SJCRH30 (cell line): ENCODE measurements at places on chromosomes 16 and 17. TPM values are rescaled to one million over a fixed set of nuclear protein-coding genes. Genes with fewer than 3 reads are reported as not detected.
A peak's percentile ranks its signal among the peaks of the same experiment; 100 is the strongest.

GRCh38 chr17:50218771-50219315 is 17.4 kb upstream of the COL1A1 start:
- peaks cover 20% of the 10 kb centered on the region for H3K4me1 ChIP-seq
- peak; percentile 29 for DNase-seq
- H3K36me3 ChIP-seq, result no peaks in the 10 kb centered on the region
- peak overlapping the region; percentile 65 for H3K27ac ChIP-seq

GRCh38 chr16:56606476-56607108 is 1.8 kb upstream of the MT2A start:
- no peaks in the 10 kb centered on the region; the same call in 1 of the 2 replicates for H3K27me3 ChIP-seq
- DNase-seq, result no peak
- peak overlapping the region; percentile 89 for H3K27ac ChIP-seq
- peak overlapping the region; percentile 28 for H3K4me3 ChIP-seq

- no peak overlapping the region for H3K27ac ChIP-seq
- peaks cover 3% of the 10 kb centered on the region; the same call in 1 of the 2 replicates for H3K4me1 ChIP-seq
- H3K27me3 ChIP-seq, result no peaks in the 10 kb centered on the region
- H3K4me3 ChIP-seq, result no peak overlapping the region
Measured at GRCh38 chr17:2940352-2940751, 123.1 kb downstream of the OR1D5 start.

DNA sequence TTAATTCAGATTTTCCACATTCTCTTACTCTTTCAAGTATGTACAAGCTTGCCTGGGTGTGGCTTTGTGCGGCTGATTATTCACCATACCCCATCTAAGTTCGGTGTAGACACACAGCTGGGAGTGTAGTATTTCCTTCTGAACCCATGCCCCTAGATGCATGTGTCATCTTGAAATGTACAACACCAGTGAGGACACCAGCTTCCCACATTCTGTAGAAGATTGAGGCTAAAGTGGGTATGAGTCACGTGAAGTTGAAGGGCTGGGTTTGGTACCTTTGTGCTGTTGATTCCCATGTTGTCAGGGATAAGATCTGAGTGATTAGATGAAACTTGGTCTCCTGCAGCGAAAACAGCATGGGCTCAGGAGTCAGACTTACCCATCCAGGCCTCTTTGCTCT is 14.6 kb upstream of the DHX8 start:
- H3K4me3 ChIP-seq, result no peak overlapping the region
- peak overlapping the region; percentile 88 for H3K27ac ChIP-seq
- H3K4me1 ChIP-seq, result peaks cover 21% of the 10 kb centered on the region
- H3K27me3 ChIP-seq, result no peaks in the 10 kb centered on the region
- H3K36me3 ChIP-seq, result no peaks in the 10 kb centered on the region
- DNase-seq, result peak; percentile 68

GRCh38 chr17:9002606-9003354 is 18.5 kb upstream of the NTN1 start:
- DNase-seq, result no peak
- no peaks in the 10 kb centered on the region for H3K27me3 ChIP-seq
- no peak overlapping the region for H3K27ac ChIP-seq
- no peaks in the 10 kb centered on the region for H3K4me1 ChIP-seq
- no peak overlapping the region for H3K4me3 ChIP-seq

DNA sequence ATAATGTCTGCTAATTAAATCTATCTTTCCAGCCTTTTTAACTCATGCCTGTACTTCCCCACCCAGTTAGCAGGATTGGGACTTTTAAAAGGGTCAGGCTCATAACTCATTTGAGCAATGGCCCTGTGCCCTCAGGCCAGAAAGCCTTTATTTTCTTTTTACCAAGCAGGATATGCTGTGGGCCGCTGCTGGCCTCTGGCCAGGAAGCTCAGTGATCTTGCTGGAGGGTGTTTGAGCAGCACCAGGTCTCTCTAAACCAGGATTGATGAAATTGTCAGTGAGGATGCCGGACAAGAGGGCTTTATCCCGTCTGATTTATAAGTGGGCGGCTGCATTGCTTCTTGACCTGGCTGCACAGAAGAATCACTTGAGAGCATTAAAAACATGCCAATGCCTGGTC is 187.8 kb downstream of the RAB11FIP4 start:
- no peak overlapping the region for H3K4me3 ChIP-seq
- H3K4me1 ChIP-seq, result peaks cover 24% of the 10 kb centered on the region; the same call in 1 of the 2 replicates
- no peaks in the 10 kb centered on the region for H3K36me3 ChIP-seq
- H3K27ac ChIP-seq, result no peak overlapping the region
- H3K27me3 ChIP-seq, result peaks cover 13% of the 10 kb centered on the region
- DNase-seq, result peak; percentile 72

Gene CCL5
- total RNA-seq, result not detected in 2 replicates

Gene CCL13
- not detected in 2 replicates for total RNA-seq

Gene TBC1D3
- not detected in 2 replicates for total RNA-seq

Gene PPM1E
- total RNA-seq, result 2.7 and 3.2 TPM in 2 replicates
